ENCODE measurements at places on chromosomes 6 and 20.
A peak's percentile ranks its signal among the peaks of the same experiment; 100 is the strongest.

GRCh38 chr20:52812231-52812847 is 159.8 kb upstream of the TSHZ2 start:
- no peak for DNase-seq

DNA sequence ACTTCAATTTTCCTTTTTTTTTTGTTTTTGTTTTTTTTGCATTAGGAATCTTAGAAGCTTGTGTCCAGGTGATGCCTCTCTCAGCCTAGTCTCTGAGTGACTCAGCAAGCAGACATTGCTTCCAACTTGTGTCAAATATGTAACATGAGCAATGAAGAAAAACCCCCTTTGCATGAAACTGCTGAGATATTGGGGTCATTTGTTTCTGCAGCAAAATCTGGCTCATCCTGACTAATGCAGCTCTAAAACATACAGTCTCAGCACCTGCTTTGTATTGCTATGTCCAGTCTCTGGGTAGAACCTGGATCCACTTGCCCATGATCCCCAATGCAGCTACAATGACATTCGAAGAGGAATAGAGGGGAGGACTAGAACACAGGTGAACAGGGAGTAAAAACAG is 55.7 kb upstream of the LRFN2 start:
- no peak for DNase-seq

DNA sequence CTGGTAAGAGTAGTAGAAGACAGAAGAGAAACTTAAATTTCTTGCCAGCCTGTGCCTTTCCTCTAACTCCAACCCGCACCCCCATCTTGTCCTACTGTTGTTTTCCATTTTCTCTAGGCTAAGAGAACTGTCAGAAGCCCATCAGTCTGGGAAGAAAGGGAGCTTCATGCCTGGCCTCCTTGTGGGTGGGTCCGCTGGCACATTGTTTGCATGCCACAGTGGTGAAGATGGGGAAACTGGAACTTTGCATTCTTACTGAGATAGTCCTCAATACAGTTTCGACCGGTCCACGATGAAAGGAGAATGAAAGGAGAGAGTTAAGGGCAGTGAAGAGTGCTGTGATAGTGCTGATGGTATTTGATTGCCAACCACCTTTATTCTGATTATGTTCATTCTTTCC is 103.1 kb downstream of the TCP11 start:
- no peak for DNase-seq

DNA sequence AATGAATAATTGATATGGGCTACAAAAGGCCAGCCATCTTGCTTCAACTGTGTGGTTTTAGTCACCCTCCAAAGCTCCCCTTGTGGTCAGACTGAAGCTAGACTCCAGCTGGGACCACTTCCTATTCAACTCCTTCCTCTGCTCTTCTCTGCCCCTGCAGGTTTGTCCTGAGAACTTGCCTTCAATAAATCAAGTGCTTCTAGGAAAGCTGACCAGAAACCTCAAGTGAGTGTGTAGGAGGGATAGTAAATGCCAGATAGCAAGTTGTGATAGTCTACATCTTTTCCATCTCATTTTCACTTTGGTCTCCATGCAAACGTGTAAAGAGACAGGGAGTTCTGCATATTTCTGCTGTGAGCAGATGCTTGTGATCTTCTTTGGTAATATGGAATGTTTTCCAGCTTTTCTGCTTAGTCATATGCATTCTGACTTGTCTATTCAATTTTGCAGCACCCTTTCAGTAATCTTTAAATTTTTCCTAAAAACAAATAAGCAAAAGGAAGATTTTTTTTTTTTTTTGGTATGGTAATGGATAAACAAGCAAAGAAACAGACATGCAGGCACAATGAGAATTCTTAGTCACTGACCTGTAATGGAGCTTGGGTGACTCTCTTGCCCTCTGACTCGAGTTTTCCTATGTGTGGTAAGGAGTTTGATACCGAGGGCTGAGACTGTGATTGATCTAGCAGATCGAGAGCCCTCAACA is 201.3 kb upstream of the BTBD3 start:
- DNase-seq, result peak; percentile 5

- no peak for DNase-seq
Measured at GRCh38 chr6:82741325-82741995, 324.2 kb downstream of the UBE3D start.

DNA sequence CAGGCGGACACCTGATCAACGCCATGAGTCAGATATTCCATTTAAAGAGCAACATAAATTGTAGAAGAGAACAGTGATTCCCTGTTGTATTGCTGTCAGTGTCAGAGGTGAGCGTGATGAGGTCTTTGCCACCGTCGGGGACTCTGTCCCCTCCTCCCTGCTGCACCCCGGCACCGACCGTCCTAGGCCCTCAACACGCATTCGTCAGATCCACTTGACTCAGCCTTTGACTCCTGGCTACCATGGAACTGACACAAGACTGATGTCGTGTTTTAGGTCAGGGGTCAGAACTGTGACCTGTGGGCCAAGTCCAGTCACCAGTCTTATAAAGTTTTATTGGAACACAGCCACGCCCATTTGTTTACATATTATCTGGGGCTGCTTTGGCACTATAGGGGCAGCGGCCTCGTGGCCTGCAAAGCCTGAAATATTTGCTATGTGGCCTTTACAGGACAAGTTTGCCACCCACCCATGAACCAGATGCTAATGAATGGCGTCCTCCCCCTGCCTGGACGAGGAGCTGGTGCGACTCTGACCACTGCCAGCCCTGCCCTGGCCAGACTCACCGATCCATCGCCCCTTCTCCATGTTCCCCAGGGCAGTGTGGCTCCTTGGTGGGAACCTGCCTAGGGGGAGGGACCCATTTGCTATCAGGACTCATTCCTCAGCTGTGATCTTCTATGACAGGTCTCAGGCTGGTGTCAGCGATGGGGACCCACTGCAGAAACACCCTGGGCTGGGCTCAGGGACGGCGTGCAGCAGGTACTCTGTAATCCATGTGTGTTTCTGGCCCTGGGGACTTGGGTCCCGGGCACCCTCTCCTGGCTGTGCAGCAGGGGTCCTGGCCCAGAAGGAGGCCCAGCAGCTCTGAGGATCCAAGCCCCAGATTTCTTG is 37.5 kb upstream of the PHACTR3 start:
- DNase-seq, result no peak

DNA sequence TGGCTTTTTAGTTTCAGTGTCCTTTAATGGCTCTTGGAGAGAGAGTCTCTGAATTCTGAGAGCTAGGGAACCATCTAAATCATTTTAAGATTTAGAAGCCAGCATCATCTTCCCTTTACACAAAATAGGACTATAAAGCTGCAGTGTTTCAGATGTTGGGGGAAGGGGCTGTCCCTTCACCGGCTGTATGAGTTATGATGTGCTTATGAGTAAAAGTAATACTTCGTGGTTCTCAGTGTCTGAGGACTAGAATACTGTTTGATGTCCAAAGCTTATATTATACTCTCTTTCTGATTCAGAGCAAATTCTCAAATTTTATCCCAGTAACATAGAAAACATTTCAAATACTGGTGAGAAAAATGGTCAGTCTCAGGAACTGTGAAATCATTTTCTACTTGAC is 63.5 kb upstream of the FAM8A1 start:
- DNase-seq, result no peak

DNA sequence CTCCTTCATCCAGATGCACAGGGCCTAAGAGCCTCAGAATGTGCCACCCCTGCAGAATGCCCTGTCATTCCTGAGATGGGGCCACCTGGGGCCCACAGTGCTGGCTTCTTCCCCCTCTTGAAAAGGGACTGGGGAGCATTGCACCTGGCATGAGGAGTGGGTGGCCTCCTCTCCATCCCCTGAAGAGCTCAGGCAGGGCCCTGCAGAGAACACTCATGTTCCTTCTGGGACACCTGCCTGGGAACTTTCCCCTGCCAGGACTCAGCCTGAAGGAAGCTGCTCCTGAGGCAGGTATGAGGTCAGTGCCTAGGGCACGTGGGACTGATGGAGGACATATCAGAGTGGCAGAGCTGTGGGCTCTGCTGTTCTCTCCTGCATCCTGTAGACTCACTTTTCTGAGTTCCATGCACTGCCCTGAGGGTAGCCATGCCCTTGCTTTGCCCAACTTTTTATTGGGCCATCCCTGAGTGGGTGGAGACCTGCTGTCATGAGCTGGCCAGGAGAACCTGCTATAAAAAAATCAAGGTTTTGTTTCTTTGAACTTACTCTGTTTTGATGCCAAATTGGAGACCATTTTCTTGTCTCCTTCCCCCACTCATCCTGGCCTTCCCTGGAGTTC is 19.5 kb downstream of the CCDC167 start:
- no peak for DNase-seq

DNA sequence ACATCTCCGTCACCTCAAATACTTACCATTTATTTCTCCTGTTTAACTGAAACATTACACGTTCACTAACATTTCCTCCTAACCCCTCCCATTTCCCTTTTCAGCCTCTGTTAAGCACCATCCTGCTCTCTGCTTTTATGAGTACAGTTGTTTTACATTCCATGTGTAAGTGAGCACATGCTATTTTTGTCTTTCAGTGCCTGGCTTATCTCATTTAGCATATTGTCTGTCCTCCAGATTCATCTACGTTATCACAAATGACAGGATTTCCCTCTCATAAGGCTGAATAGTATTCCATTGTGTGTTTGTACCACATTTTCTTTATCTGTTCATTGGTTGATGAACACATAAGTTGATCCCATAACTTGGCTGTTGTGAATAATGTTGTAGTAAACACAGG is 22.7 kb downstream of the TAF11 start:
- no peak for DNase-seq

GRCh38 chr6:143196525-143197225 is 136.0 kb downstream of the AIG1 start:
- DNase-seq, result no peak

DNA sequence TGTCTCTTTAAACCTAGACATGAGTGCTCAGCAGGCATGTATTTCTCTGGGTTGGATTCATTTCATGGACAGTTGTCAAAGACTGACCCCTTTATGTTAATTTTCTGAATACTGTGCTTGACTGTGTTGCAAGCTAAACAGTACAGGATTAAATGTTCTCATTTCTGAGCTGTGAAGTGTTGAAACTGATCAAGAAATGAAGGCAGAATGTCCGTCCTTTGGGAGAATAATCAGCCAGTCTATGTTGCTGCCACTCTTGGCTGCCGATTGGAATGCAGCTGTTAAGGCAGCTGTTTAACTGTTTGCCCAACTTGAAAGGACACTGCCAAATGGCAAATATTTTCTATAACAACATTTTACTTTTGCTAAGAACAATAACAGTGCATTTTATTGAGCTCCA is 87.3 kb downstream of the CEP57L1 start:
- no peak for DNase-seq

GRCh38 chr20:46701057-46701456 is 8.4 kb upstream of the SLC2A10 start:
- no peak for DNase-seq
